Cardiac septum (tissue), 1 donor: ENCODE measurements at places on chromosomes 5 and 9.

- no peak for DNase-seq
Measured at GRCh38 chr5:176296-176823, 14.9 kb upstream of the LRRC14B start.

DNA sequence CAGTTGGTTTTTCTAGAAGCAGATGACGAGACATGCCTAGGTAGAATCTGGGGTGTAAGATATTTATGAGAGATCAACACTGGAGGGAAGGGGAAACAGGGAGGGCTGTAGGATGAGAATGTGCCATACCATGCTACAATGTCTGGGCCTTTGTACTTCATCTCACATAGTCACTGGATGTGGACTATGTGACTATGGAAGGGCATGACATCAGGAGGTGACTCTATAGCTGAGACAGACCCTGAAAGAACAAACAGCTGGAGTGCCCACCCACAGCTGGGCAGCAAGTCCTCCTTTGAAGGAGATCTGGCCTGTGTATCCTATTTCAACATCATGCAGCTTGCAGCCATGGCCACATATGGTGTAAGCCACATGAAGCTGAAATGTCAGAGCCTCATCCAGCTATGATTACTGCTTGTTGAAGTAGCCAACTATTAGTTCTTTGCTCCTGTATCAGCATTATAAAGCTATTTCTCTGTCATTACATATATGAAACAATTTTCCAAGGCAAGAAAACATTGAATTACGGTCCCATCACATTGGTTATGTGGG, 46.2 kb upstream of the KIF2A start:
- no peak for DNase-seq

GRCh38 chr5:35338157-35338453, 107.8 kb upstream of the PRLR start:
- DNase-seq, result no peak

DNA sequence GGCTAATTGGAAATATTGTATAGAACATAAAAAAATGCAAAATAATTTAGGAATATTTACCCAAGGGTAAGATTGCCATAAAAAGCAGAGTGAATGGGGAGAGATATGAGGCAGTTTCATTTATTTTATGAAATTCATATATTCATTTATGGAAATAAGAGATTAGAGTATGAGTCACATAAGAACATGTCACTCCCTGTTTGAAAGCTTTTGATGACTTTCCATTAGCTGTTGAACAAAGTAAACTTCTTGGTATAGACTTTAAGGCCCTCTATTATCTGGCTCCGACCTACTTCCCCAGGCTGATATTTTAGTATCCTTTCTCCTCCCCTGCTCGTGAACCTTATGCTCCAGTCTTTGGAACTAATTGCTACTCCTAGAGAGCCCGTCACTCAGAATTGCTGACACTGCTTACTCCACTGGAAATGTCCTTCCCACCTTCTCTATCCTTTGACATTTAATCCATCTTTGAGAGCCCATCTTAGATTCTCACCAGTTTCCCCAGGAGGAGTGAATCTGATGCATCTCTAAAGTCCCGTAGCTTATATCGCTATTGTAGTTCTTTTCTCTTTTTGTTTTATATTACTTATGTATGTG, 8.9 kb upstream of the ACTBL2 start:
- no peak for DNase-seq
